ENCODE measurements at places on chromosomes 3 and 15.

DNA sequence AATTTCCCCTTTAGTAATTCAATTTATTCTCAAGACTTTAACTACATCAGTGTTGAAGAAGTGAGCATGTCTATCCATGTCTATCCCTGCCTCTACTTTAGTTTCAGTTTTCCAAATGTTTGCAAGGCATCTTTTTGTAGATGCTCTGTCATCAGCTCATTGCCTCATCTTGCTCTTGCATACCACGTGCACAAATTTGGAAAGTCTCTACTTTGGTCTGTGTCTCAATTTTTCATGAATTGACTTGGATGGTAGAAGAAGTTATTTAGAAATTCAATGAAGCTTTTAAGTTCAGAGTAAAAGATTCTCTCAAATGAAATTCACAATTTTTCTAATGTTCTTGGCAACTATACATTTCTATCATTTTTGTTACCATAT lies 55.3 kb downstream of the CLDN1 start:
- no peaks in the 10 kb centered on the region for H3K36me3 ChIP-seq
- H3K27ac ChIP-seq, result no peak overlapping the region
- no peak overlapping the region for H3K4me3 ChIP-seq
- no peak for DNase-seq
- H3K4me1 ChIP-seq, result no peaks in the 10 kb centered on the region

DNA sequence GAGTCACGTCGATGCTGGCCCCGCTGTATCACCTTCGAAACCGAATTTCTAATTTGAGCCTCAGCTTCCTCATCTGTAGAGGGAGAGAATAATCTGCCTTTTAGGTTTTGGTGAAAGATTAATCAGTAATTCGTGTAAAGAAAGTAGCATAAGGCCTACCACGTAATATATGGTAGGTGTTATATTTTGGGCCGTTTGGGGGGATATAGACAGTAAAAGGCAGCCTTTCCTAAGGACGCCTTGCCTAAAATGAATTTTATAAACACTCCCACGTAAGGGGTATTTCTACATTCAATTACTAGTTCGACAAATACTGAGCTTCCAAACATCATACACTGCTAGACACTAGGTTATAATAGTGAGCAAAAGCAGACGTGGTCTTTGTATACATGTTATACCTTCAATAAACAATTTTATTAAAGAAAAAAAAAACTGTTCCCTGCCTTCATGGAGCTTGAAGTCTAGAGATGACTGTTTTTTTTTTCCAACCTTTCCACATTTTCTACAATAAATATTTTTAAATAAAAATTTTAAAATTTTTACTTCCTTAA lies 737 bp downstream of the JAGN1 start:
- DNase-seq, result no peak
- peak overlapping the region; percentile 78 for H3K27ac ChIP-seq
- peaks cover 14% of the 10 kb centered on the region for H3K4me1 ChIP-seq
- H3K4me3 ChIP-seq, result peak overlapping the region; percentile 85
- H3K36me3 ChIP-seq, result peaks cover 7% of the 10 kb centered on the region

- no peak overlapping the region for H3K4me3 ChIP-seq
- H3K27me3 ChIP-seq, result no peaks in the 10 kb centered on the region
- no peak overlapping the region for H3K27ac ChIP-seq
- no peaks in the 10 kb centered on the region for H3K36me3 ChIP-seq
- DNase-seq, result no peak
These were observed 102.7 kb upstream of the AADACL2 start for GRCh38 chr3:151630938-151631441.

GRCh38 chr3:169999433-169999832 lies 32.8 kb downstream of the SEC62 start:
- DNase-seq, result no peak
- no peaks in the 10 kb centered on the region for H3K27me3 ChIP-seq
- H3K36me3 ChIP-seq, result no peaks in the 10 kb centered on the region
- no peaks in the 10 kb centered on the region for H3K4me1 ChIP-seq
- H3K4me3 ChIP-seq, result no peak overlapping the region

- peaks cover 6% of the 10 kb centered on the region for H3K27me3 ChIP-seq
- H3K36me3 ChIP-seq, result no peaks in the 10 kb centered on the region
- H3K4me1 ChIP-seq, result no peaks in the 10 kb centered on the region
- no peak overlapping the region for H3K27ac ChIP-seq
- no peak overlapping the region for H3K4me3 ChIP-seq
These were observed 10.1 kb downstream of the TERC start for GRCh38 chr3:169754711-169755110.

DNA sequence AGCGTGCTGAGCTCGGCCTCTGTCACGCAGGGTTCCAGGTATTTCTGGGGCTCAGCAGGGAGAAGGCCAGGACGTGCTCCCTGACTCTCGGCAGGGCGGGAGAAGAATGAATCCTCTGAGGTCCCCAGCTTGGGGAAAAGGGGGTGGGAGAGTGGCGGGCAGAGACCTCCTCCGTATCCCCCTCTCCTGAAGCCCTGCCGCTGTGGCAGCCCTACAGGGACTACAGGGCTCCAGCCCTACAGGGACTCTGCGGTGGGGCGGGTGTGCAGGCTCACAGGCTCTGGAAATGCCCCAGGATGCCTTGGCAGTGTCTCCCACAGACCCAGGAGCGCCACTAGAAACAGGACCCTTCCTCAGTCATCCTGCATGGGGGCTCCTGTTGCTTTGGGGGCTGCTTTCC lies 46.2 kb downstream of the HMCES start:
- H3K4me3 ChIP-seq, result no peak overlapping the region
- H3K36me3 ChIP-seq, result peaks cover 3% of the 10 kb centered on the region
- DNase-seq, result no peak
- no peaks in the 10 kb centered on the region for H3K27me3 ChIP-seq
- no peaks in the 10 kb centered on the region for H3K4me1 ChIP-seq

DNA sequence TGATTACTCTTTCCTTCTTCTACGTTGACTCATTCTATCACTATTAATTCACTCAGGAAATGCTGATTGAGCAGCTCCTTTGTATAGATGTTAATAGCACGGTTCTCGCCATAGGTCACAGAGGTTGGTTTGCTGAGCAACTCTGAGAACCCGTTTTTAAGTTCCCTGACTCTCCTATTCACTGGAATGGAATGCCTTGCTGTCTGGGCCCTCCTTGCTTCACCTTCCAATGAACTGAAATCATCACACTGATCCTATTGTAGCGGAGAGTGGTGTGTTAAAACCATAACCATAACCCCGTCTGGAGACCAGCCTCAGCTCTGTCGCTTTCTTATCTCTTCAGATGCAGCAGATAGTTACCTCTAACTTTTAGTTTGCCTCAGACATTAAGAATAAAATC lies 323.6 kb downstream of the GABRB3 start:
- H3K4me1 ChIP-seq, result no peaks in the 10 kb centered on the region
- no peaks in the 10 kb centered on the region for H3K36me3 ChIP-seq
- no peak overlapping the region for H3K4me3 ChIP-seq

GRCh38 chr3:72664184-72664975 lies 183.9 kb downstream of the SHQ1 start:
- H3K36me3 ChIP-seq, result no peaks in the 10 kb centered on the region
- no peaks in the 10 kb centered on the region for H3K27me3 ChIP-seq
- H3K4me1 ChIP-seq, result no peaks in the 10 kb centered on the region
- no peak for DNase-seq
- H3K27ac ChIP-seq, result no peak overlapping the region

GRCh38 chr3:168684519-168684918 lies 588.8 kb upstream of the GOLIM4 start:
- no peak overlapping the region for H3K4me3 ChIP-seq
- no peaks in the 10 kb centered on the region for H3K27me3 ChIP-seq
- no peaks in the 10 kb centered on the region for H3K36me3 ChIP-seq
- H3K27ac ChIP-seq, result no peak overlapping the region
- no peak for DNase-seq
- H3K4me1 ChIP-seq, result no peaks in the 10 kb centered on the region

GRCh38 chr15:67776600-67776999 lies 48.7 kb upstream of the SKOR1 start:
- no peaks in the 10 kb centered on the region for H3K4me1 ChIP-seq
- no peaks in the 10 kb centered on the region for H3K36me3 ChIP-seq
- H3K4me3 ChIP-seq, result no peak overlapping the region
- H3K27me3 ChIP-seq, result no peaks in the 10 kb centered on the region
- H3K27ac ChIP-seq, result no peak overlapping the region

DNA sequence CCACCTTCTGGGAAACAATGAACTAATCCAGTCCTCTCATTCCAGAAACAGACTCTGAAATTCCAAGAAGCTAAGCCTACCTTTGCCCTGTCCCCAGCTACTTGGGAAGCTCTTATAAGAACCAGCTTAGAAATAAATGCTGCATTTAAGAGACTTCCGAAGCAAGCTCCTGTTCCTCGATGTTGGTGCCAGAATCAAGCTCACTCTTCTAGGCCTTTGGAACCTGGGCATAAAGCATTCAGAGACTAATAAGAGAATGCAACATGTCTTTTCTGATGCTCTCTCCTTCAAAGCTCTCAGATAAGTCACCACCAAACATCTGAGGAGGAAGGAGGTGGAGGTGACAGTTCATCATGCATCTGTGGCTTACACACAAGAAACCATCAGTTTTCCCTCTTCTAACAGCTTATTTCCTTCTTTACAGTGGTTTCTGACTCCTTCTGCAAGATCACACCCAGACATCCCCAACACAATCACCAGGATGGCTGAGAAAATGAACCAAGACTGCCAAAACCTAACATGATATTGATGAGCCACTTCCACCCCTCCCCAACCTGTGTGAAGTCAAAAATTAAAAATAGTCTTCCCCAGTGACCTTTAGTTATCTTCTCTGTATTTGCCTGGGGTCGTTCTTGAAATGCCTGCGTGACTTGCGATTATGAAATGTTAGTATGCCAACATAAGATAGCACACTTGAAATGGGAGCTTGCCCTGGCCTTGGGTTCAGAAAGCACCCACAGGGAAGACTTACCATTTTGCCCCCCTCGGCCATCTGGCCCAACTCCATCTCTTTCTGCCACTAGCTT lies 11.5 kb downstream of the ARHGEF3 start:
- H3K4me3 ChIP-seq, result no peak overlapping the region
- no peak overlapping the region for H3K27ac ChIP-seq
- H3K27me3 ChIP-seq, result no peaks in the 10 kb centered on the region
- DNase-seq, result no peak
- no peaks in the 10 kb centered on the region for H3K36me3 ChIP-seq
- peaks cover 16% of the 10 kb centered on the region for H3K4me1 ChIP-seq

- peak; percentile 57 for DNase-seq
- H3K36me3 ChIP-seq, result no peaks in the 10 kb centered on the region
- no peaks in the 10 kb centered on the region for H3K27me3 ChIP-seq
- no peak overlapping the region for H3K4me3 ChIP-seq
- H3K27ac ChIP-seq, result no peak overlapping the region
- peaks cover 3% of the 10 kb centered on the region for H3K4me1 ChIP-seq
These were observed 24.7 kb upstream of the ZBED2 start for GRCh38 chr3:111619833-111620232.

GRCh38 chr3:45524565-45524964 lies 70.0 kb upstream of the LIMD1 start:
- H3K4me1 ChIP-seq, result no peaks in the 10 kb centered on the region
- H3K27me3 ChIP-seq, result no peaks in the 10 kb centered on the region
- DNase-seq, result no peak
- H3K4me3 ChIP-seq, result no peak overlapping the region
- H3K27ac ChIP-seq, result no peak overlapping the region

GRCh38 chr3:129553171-129553570 lies 10.2 kb downstream of the H1-8 start:
- H3K36me3 ChIP-seq, result peaks cover 6% of the 10 kb centered on the region
- H3K4me3 ChIP-seq, result no peak overlapping the region
- peaks cover 34% of the 10 kb centered on the region for H3K4me1 ChIP-seq
- no peak overlapping the region for H3K27ac ChIP-seq

DNA sequence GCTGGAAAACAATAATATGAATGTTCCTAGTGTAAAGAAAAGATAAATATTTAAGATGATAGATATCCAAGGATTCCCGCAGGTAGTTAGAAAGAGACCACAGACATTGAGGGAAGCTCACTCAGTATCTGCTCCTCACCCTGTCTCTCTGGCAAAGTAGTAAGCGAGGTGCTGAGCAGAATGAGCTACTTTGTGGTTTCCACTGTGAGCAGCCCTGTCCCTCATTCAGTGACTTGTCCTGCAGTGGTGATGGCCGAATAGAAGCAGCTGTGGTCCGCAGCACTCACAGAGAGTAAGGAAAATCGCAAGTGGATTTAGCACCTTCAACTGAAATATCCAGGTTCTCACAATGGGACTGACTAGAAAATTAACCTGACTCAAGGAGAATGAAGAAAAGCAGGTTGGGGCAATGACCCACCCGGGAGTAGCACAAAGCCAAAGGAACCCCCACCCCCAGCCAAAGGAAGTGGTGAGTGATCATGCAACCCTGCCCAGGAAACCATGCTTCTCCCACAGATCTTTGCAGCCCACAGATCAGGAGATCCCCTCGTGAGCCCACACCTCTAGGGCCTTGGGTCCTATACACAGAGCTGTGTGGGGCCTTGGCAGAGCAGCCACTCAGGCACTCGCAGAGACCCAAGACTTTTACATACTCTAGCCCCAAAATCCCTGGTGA lies 21.8 kb upstream of the SLC25A38 start:
- no peak for DNase-seq
- H3K27ac ChIP-seq, result peak overlapping the region; percentile 78
- H3K27me3 ChIP-seq, result no peaks in the 10 kb centered on the region
- H3K4me1 ChIP-seq, result peaks cover 23% of the 10 kb centered on the region
- no peak overlapping the region for H3K4me3 ChIP-seq
- H3K36me3 ChIP-seq, result no peaks in the 10 kb centered on the region

GRCh38 chr3:120637851-120638559 lies 41.9 kb downstream of the NDUFB4 start:
- no peaks in the 10 kb centered on the region for H3K4me1 ChIP-seq
- H3K36me3 ChIP-seq, result peaks cover 29% of the 10 kb centered on the region
- no peak overlapping the region for H3K27ac ChIP-seq
- H3K4me3 ChIP-seq, result no peak overlapping the region
- no peaks in the 10 kb centered on the region for H3K27me3 ChIP-seq

- no peaks in the 10 kb centered on the region for H3K4me1 ChIP-seq
- H3K27ac ChIP-seq, result no peak overlapping the region
- H3K36me3 ChIP-seq, result no peaks in the 10 kb centered on the region
- no peaks in the 10 kb centered on the region for H3K27me3 ChIP-seq
These were observed 326.6 kb downstream of the ARPP21 start for GRCh38 chr3:35965908-35966307.

GRCh38 chr3:87446849-87447387 lies 170.5 kb upstream of the POU1F1 start:
- no peak for DNase-seq
- H3K27ac ChIP-seq, result no peak overlapping the region
- no peak overlapping the region for H3K4me3 ChIP-seq
- H3K36me3 ChIP-seq, result no peaks in the 10 kb centered on the region
- H3K4me1 ChIP-seq, result no peaks in the 10 kb centered on the region
- H3K27me3 ChIP-seq, result no peaks in the 10 kb centered on the region

- H3K4me3 ChIP-seq, result no peak overlapping the region
- peaks cover 23% of the 10 kb centered on the region for H3K4me1 ChIP-seq
- no peaks in the 10 kb centered on the region for H3K27me3 ChIP-seq
- DNase-seq, result no peak
- no peaks in the 10 kb centered on the region for H3K36me3 ChIP-seq
These were observed 14.4 kb upstream of the GOLGA8J start for GRCh38 chr15:30068326-30068725.

GRCh38 chr3:140244893-140245292 lies 309.9 kb downstream of the CLSTN2 start:
- no peaks in the 10 kb centered on the region for H3K36me3 ChIP-seq
- no peak overlapping the region for H3K27ac ChIP-seq
- no peaks in the 10 kb centered on the region for H3K4me1 ChIP-seq
- DNase-seq, result no peak
- no peak overlapping the region for H3K4me3 ChIP-seq
